ENCODE measurements at places on chromosomes 7 and 10.

- DNase-seq, result no peak
Measured at GRCh38 chr7:142886866-142887265, 1.3 kb upstream of the TRPV6 start.

GRCh38 chr10:28300027-28300426, 2.8 kb downstream of the MPP7 start:
- no peak for DNase-seq

GRCh38 chr7:132455378-132455777, 120.9 kb downstream of the PLXNA4 start:
- DNase-seq, result no peak

DNA sequence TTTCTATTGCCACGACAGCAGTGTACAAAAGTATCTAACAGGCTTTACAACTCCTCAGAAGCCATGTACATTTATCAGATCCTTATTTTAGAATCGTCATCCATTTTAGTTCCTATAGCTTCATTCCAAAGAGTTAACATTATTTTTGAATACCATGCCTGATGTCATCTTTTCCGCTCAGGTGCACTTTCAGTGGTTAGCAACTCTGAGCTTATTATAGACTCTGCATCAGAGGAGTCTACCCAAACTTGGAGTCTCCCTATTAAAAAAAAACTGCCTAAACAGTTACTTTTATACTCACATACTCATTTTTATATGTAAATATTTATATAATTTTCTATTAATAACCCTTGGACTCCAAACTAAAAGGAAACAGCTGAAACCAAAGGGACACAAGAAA, 31.6 kb upstream of the PRSS37 start:
- no peak for DNase-seq

DNA sequence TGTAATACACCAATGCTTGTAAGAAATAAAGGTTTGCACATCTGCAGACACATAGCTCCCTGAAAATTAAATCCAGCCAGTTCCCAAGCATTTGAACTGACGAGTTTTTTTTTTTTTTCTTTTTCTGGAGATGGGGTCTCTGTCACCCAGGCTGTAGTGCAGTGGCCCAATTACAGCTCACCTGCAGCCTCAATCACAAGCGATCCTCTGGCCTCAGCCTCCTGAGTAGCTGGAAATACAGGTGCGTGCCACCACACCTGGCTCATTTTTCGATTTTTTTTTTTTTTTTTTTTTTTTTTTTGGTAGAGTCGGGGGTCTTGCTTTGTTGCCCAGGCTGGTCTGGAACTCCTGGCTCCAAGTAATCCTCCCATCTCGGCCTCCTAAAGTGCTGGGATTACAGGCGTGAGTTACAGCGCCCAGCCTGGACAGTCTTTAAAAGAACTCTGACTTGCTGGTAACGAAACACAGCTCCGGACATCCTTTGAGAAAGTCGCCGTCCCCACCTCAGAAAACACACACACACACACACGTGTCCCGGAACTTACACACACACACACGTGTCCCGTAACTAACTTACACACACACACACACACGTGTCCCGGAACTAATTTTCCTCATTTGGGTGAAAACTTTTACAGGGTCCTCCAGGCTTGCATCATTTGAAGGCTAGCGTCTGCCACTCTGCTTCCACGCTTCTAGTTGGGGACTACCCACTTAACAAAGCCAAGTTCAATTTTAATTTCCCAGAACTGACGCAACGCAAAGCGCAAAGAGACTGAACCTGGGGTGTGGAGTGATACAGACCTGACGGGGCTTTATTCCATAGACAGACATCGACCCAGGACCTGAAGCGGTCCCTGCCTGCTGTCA, 18.6 kb downstream of the OCM2 start:
- peak; percentile 22 for DNase-seq

DNA sequence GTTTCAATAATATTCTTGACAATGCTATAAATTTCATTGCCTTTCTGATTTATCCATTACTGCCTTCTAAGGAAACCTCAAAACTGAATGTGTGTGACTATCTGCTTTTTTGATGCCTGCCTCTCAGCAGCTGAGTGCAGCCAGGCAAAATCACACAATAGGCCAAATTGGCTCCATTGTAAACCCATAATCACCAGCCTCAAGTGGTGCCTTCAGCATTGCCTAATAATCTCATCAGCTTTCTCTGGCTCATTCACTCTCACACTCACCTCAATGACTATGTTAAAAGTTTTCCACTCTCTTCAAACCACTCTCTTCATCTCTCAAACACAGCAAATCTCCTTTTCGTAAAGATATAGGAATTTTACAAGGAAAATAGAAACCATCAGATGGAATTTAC, 182.5 kb upstream of the COL1A2 start:
- no peak for DNase-seq
